Kidney epithelial cell (primary cell): ENCODE measurements at places on chromosomes 13 and 19. TPM values are rescaled to one million over a fixed set of nuclear protein-coding genes. Genes with fewer than 3 reads are reported as not detected.

The SRRM5 gene
- total RNA-seq: 0.46 TPM in 1 of 2 replicates, not detected in the other

The STOML3 gene
- not detected in 2 replicates for total RNA-seq

The CARM1 gene
- 36.2 and 46.7 TPM in 2 replicates for total RNA-seq

The DHDH gene
- total RNA-seq: 1.0 and 1.5 TPM in 2 replicates

The KCNK6 gene
- 3.6 and 4.1 TPM in 2 replicates for total RNA-seq

The DPF1 gene
- total RNA-seq: 1.5 and 2.1 TPM in 2 replicates

The RNF113B gene
- not detected in 2 replicates for total RNA-seq

The C19orf85 gene
- not detected in 2 replicates for total RNA-seq

The FBN3 gene
- 0.04 and 2.9 TPM in 2 replicates for total RNA-seq

The DYRK1B gene
- total RNA-seq: 19.3 and 26.6 TPM in 2 replicates

The KLK3 gene
- not detected in 2 replicates for total RNA-seq

The ZNF563 gene
- total RNA-seq: 0.75 and 3.7 TPM in 2 replicates

The PGLYRP1 gene
- total RNA-seq: not detected in 2 replicates

The MISP gene
- total RNA-seq: 45.6 and 52.4 TPM in 2 replicates

The JSRP1 gene
- 2.2 and 2.5 TPM in 2 replicates for total RNA-seq

The GSX1 gene
- not detected in 2 replicates for total RNA-seq

The ACTMAP gene
- 7.2 and 8.8 TPM in 2 replicates for total RNA-seq

The SULT2A1 gene
- not detected in 2 replicates for total RNA-seq

The HSPB6 gene
- total RNA-seq: 0.17 and 0.82 TPM in 2 replicates

The KCNN1 gene
- total RNA-seq: 2.3 and 4.7 TPM in 2 replicates

The CERS1 gene
- total RNA-seq: 2.3 and 2.9 TPM in 2 replicates

The SMIM17 gene
- total RNA-seq: 0.46 TPM in 1 of 2 replicates, not detected in the other

The AP1M2 gene
- 73.7 and 86.8 TPM in 2 replicates for total RNA-seq

The CYP4F22 gene
- total RNA-seq: not detected in 2 replicates
